ENCODE measurements at places on chromosomes 2 and 18.

DNA sequence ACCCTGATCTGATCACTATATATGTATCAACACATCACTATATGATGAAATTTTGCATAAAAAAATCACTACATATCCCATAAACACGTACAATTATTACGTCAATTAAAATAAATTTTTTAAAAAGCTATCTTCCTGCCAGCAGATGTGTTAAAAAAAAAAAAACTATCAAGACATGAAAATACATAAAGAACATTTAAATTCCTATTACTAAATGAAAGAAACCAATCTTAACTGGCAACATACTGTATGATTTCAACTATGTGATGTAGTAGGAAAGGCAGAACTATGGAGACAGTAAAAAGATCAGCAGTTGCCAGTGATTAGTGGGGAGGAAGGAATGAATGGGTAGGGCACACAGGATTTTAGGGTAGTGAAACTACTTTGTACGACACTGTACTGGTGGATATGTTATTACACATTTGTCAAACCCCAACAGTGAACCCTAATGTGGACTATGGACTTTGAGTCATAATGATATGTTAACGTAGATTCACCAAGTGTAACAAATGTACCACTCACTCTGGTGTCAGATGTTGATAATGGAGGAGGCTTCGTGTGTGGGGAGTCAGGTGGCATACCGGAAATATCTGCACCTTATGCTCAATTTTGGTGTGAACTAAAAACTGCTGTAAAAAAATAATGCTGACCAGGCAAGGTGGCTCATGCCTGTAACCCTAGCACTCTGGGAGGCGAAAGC lies 27.4 kb downstream of the USP34 start:
- no peak for DNase-seq

DNA sequence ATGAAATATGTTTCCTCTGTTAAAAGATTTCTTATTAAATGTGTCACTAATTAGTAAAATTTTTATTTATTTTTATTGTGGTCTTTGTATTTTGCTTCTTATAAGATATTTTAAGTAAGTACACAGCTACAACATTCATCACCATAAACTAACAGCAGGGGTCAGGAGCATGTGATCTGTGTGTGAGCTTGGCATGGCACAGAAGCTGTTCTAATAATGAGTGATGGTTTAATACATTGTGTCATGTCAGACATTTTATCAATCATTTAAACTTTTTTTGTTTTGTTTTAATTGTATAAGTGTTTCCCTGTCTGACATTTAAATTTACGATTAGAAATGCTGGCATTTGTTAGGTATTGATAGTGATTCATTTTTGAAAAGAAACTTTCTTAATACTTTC lies 585.4 kb downstream of the DSC3 start:
- DNase-seq: no peak

- no peak for DNase-seq
Measured at GRCh38 chr18:64118406-64118805, 30.5 kb downstream of the LINC00305 start.

- no peak for DNase-seq
Measured at GRCh38 chr2:149735237-149735958, 147.8 kb upstream of the MMADHC start.

DNA sequence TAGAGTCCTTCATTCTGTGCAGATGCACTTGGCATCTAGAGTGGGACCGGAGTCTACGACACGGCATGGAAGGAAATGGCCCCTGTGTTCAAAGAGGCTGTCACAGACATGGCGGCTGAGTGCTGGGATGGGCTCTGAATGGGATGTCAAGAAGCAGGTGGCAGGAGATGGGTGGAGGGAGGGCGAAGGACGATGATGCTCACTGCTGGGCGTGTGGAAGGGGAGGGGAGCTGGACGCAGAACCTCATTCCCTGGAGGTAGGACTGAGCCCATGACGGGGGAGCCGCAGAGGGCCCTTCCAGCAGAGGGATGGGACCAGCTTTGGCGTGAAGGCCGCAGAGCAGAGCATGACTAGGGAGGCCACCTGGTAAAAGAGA lies 18.8 kb upstream of the ALPI start:
- no peak for DNase-seq

- DNase-seq: no peak
Measured at GRCh38 chr2:156430236-156430979, 5.8 kb upstream of the GPD2 start.

DNA sequence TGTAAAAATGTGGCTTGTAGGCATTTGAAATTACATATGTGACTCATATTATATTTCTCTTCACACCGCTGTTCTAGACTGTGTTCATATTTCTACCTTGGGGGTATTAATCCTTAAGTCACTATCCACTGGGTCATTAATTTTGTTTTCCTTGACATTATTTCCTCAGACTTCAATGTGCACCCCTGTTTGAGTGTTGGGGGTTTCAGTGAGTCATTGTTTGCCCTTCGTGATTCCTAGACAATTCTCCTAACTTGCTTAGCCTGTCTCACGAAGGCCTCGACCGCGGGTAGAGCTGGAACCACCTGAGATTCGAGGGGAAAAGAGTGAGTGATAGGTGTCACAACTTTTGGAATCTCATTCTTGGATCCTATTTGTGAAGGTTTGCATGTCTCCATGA lies 35.1 kb downstream of the NPAS2 start:
- DNase-seq: no peak

GRCh38 chr2:178928077-178928476 lies 120.9 kb upstream of the TTN start:
- no peak for DNase-seq

DNA sequence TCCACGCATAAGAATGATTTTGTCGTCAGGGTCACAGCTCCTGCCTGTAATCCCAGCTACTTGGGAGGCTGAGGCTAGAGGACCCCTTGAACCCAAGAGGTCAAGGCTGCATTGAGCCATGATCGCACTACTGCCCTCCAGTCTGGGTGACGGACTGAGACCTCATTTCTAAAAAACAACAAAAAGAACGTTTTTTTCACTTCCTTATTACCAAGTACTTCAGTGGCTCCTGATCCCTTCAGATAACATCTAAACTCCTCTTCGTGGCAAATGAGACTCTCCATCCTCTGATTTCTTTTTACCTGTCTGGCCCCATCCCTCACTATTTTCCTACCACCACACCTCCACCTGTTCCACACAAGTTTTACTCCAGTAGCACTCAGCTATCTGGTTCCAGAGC lies 105.4 kb upstream of the TLK1 start:
- DNase-seq: no peak

DNA sequence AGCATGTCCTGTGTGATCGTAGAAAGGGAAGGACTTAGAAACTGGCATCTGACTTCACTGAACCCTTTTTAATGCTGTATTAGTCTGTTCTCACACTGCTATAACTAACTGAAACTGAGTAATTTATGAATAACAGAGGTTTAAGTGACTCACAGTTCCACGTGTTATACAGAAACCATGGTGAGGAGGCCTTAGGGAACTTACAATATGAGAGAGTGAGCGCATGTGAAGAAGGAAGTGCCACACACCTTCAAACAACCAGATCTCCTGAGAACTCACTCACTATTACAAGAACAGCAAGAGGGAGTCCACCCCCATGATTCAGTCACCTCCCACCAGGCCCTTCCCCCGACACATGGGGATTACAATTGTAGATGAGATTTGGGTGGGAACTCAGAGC lies 811.3 kb downstream of the CPS1 start:
- DNase-seq: no peak

- no peak for DNase-seq
Measured at GRCh38 chr18:7452331-7452730, 114.8 kb upstream of the PTPRM start.

- DNase-seq: no peak
Measured at GRCh38 chr2:187129306-187129705, 280.3 kb upstream of the ZSWIM2 start.

GRCh38 chr2:167293172-167293781 lies 405.0 kb downstream of the XIRP2 start:
- no peak for DNase-seq

DNA sequence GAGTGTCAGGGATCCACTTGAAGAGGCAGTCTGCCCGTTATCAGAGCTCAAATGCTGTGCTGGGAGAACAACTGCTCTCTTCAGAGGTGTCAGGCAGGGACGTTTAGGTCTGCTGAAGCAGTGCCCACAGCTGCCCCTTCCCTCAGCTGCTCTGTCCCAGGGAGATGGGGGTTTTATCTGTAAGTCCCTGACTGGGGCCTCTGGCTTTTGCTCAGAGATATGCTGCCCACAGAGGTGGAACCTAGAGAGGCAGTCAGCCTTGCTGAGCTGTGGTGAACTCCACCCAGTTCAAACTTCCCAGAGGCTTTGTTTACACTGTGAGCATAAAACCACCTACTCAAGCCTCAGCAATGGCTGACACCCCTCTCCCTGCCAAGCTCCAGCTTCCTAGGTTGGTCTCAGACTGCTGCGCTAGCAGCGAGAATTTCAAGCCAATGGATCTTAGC lies 38.1 kb downstream of the PLEK start:
- DNase-seq: no peak

- DNase-seq: no peak
Measured at GRCh38 chr2:155218292-155218924, 519.9 kb downstream of the KCNJ3 start.

GRCh38 chr2:132721938-132722337 lies 51.9 kb upstream of the LYPD1 start:
- no peak for DNase-seq

DNA sequence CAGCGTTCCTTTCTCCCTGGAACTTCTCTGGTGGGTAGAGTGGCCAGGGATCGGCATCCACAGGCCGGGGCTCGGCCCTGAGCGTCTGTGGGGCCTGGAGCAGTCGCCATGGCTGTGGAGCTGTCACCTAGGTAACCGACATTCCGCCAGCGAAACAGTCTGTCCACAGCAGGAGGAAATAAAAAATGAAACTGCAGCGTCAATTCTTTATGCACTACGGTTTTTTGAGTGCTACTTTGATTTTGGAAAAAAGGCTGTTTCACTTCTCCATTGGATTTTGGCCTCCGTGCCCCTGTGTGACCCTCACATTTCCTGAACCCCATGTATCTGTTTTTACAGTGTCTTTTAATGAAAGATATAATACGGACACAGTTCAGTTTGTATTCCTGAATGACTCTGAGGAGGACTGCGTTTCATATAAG lies 163.4 kb downstream of the LDLRAD4 start:
- DNase-seq: no peak

DNA sequence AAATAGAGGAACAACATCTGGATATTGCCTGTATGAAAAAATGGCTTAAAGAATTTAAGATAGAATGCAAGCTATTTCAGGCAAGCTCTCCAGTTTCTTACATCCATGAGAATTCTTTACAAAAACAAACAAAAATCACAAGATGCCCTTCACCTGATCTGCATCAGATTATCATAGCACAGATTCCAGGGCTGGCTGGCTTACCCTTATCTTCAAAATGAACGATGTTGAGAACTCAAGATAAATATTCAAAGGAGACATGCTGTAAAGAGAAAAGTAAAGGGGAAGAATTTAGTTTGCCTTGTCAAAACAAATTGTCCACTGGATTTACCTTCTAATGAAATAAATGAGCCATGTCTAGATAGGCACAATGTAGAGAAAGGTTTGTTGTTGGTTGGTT lies 18.7 kb upstream of the SLC40A1 start:
- no peak for DNase-seq

DNA sequence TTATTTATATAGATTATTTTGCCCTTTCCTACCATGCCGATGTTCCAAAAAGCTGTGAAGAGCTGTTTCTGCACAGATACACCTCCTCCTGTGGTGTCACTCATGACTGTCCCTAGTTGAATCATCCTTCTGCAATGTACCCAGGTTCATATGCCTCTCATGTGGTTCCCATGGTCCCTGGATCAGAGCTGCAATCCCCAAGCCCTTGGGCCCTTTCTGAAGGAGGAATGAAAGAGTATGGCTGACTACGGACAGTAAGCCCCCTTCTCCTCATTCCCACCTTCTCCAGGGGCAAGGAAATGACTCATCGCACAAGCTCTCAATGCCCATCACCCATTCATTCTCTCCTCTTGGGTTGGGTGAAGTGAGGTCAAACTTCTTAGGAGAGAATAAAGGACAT lies 63.9 kb upstream of the ACVR1 start:
- no peak for DNase-seq

- no peak for DNase-seq
Measured at GRCh38 chr2:133266041-133266925, 302.0 kb downstream of the NCKAP5 start.
